Panc1 (cell line): ENCODE measurements at places on chromosomes 7 and 10. TPM values are rescaled to one million over a fixed set of nuclear protein-coding genes. Genes with fewer than 3 reads are reported as not detected.
A peak's percentile ranks its signal among the peaks of the same experiment; 100 is the strongest.

EIF5AL1 gene
- 1.6 TPM for total RNA-seq

- H3K36me3 ChIP-seq = no peaks in the 10 kb centered on the region
- no peak for DNase-seq
- H3K27ac ChIP-seq = no peak overlapping the region
- H3K27me3 ChIP-seq = no peaks in the 10 kb centered on the region
- no peak overlapping the region for H3K4me3 ChIP-seq
- no peaks in the 10 kb centered on the region for H3K4me1 ChIP-seq
Measured at GRCh38 chr7:19554581-19554980, 154.3 kb downstream of the POLR1F start.

GRCh38 chr10:83871187-83872081 lies 267.9 kb upstream of the GHITM start:
- H3K4me1 ChIP-seq = no peaks in the 10 kb centered on the region
- H3K27me3 ChIP-seq = no peaks in the 10 kb centered on the region
- H3K4me3 ChIP-seq = no peak overlapping the region
- peak; percentile 64 for DNase-seq
- H3K36me3 ChIP-seq = no peaks in the 10 kb centered on the region

GRCh38 chr10:125761961-125762360 lies 13.7 kb downstream of the MMP21 start:
- no peak overlapping the region for H3K4me3 ChIP-seq
- DNase-seq = no peak
- no peaks in the 10 kb centered on the region for H3K4me1 ChIP-seq

GRCh38 chr10:34723750-34724149 lies 91.3 kb downstream of the PARD3 start:
- H3K4me3 ChIP-seq = peak overlapping the region; percentile 26
- H3K4me1 ChIP-seq = peaks cover 16% of the 10 kb centered on the region
- DNase-seq = no peak

POR gene
- 168 TPM for total RNA-seq

DNA sequence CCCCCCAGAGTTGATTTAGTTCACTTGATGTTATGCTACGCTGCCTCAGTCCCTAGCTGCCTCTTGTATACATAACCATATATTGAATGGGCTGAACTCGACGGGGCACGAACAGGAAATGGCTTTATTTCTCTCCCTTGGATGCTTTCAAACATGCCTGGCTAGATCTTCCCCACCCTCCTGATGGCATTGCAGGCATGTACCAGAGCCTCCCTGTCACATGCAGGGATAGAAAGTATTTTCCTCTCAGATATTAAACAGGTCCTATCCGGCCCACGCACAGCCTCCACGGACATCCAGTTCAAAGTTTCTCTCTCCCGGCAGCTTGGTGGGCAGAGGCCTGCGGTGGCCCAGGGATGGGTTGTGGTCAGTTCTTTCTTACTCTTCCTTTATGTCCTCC lies 422.1 kb downstream of the RPS24 start:
- H3K4me1 ChIP-seq = peaks cover 42% of the 10 kb centered on the region
- H3K27me3 ChIP-seq = no peaks in the 10 kb centered on the region
- H3K36me3 ChIP-seq = no peaks in the 10 kb centered on the region
- no peak overlapping the region for H3K27ac ChIP-seq
- DNase-seq = no peak

DGKI gene
- total RNA-seq = not detected

- no peaks in the 10 kb centered on the region for H3K36me3 ChIP-seq
- H3K4me3 ChIP-seq = no peak overlapping the region
- no peaks in the 10 kb centered on the region for H3K27me3 ChIP-seq
- H3K4me1 ChIP-seq = no peaks in the 10 kb centered on the region
- no peak overlapping the region for H3K27ac ChIP-seq
- DNase-seq = no peak
Measured at GRCh38 chr7:137402536-137403352, 59.2 kb upstream of the PTN start.
